BJ (cell line): ENCODE measurements at places on chromosomes 5 and 9.

DNA sequence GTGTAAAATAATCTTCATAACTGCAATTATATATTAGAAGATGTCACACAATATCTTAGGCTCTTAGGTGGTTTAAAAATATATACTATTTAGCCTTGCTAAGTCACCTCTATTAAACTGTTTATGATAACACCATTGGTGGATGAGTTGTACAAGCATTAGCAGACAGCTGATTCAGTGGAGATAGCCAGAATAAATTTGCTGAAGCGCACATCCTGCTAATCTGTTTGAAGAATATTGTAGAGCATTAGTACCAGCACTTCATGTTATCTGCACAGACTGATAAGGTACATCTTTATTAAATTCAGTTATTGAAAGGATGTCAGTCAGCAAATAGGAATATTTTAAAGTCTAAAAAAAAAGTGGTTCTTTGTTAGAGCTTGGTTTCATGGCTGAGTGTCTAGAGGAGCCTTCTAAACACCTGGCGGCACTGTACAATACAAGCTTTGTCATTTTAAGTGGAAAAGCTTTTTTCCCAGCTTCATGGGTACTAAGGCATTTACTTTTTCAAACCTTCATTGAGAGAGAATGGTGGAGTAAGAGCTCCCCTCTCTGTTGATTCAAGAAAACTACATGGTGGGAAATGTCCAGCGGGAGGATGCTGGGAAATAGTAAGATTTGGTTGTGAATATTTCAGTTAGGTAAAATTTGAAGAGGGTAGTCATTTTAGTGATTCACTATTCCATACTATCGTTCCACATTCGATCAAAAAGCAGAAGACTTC is 275.1 kb downstream of the SLF1 start:
- no peak for DNase-seq

DNA sequence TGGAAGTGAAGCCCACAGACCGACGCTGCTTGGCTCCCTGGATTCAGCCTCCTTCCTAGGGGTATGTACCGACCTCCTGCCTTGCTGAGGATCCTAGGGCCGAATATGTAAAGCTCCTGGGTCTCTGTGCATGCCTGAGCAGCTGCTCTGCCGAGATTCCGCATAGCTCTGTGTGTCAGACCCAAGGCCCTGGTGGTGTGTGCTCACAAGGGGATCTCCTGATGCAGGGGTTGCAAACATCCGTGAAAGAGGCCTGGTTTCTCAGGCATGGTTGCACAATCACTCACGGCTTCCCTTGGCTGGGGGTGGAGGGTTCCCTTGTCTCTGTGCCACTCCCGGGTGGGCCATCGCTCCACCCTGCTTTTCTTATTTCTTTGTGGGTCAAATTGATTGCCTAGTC is 19.9 kb upstream of the SVEP1 start:
- no peak for DNase-seq

DNA sequence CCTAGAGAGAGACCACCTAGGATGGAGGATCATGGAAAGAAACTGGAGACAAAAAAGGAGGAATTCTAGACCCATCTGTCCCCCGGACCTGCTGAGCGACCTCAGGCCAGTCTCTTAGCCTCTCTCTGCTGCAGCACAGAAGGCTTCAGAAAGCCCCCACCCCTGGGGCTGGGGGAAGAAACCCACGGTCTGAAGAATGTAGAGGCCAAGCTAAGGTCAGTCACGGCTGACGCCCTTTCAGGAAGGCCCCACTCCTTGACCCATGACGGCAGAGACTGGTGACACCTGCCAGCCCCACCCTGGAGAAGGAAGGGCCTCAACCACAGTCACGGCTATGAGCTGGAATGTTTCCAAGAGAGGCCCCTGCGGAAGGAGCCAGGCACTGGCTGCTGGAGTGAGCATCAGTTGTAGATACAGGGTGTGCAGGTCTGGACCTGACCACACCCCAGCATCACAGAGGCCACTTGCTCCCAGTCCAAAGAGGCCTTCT is 120.5 kb upstream of the BOD1 start:
- DNase-seq = no peak

DNA sequence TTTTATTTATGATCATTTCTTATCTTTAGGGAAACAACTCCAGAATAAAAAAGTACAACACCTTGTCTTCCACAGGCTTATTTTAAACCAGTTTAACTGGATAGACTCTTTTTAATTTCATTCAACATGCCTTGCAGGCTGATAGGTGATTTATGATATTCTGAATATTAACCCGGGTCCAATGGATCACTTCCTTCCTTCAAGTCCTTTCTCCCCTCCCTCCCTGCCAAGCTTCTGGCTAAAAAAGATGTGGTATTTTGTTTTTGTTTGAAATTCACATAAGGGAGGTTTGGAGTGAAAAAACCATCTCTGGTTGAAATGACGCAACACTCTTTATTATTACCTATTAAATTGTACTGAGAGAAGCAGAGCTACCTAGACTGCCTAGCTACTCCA is 265.3 kb downstream of the MLLT3 start:
- no peak for DNase-seq

DNA sequence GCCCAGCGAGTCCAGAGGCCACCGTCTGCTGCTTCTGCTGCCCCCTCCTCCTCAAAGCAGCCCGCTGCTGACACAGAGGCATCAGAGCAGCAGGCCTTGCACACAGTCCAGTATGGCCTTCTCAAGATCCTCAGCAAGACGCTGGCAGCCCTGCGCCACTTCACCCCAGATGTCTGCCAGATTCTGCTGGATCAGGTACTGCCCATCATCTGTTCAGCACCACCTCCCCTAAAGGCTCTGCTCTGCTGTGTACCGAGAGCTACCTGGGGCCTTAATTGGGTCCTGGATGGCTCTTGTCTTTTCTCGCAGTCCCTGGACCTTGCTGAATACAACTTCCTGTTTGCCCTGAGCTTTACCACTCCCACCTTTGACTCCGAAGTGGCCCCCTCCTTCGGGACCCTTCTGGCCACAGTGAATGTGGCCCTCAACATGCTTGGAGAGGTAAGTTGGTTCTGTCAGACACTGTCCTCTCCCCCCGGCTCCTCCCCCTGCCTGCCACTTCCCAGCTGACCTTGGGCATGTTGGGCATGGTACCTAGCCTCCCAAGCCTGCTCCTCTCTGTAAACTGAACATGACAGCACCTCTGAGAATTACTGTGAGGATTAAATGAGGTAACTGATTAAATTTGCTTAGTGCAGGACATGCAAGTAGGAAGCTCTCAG is 22.7 kb downstream of the SH3GLB2 start:
- DNase-seq = no peak

DNA sequence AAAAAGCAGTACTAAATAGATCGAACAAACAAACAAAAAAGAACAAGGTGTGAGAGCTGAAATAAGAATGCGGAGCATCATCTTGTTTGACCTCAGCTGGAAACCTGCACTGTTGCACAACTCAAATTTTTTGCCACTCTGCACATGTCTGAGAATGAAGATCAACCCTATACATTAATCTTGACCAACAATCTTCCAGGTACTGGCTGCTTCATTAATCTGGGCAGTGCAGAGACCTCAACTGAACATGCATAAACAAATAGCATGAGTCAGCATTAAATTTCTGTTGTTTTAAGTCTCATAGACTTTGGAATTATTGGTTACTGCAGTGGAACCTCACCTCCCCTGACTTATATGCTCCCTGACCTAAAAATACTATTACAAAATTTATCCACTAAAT is 114.6 kb upstream of the FTMT start:
- no peak for DNase-seq

- no peak for DNase-seq
Observed at GRCh38 chr9:127210851-127211730, 53.5 kb upstream of the GARNL3 start.

- DNase-seq = no peak
Observed at GRCh38 chr5:177134697-177135225, 1.2 kb downstream of the NSD1 start.
